ENCODE measurements at places on chromosomes 1 and 21.

DNA sequence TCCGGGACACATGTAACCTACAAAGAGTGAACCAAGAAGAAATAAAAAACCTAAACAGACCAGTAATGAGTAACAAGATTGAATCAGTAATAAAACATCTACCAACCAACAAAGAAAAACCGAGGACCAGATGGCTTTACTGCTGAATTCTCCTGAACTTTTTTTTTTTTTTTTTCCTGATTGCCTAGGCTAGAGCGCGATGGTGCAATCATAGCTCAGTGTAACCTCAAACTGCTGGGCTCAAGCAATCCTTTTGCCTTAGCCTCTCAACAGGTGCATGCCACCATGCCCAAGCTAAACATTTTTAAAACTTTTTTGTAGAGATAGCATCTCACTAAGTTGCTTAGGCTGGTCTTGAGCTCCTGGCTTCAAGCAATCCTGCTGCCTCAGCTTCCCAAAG is 11.2 kb upstream of the FGGY start:
- no peaks in the 10 kb centered on the region for H3K27me3 ChIP-seq
- no peak overlapping the region for H3K27ac ChIP-seq
- H3K4me3 ChIP-seq = no peak overlapping the region
- DNase-seq = no peak
- no peaks in the 10 kb centered on the region for H3K36me3 ChIP-seq

DNA sequence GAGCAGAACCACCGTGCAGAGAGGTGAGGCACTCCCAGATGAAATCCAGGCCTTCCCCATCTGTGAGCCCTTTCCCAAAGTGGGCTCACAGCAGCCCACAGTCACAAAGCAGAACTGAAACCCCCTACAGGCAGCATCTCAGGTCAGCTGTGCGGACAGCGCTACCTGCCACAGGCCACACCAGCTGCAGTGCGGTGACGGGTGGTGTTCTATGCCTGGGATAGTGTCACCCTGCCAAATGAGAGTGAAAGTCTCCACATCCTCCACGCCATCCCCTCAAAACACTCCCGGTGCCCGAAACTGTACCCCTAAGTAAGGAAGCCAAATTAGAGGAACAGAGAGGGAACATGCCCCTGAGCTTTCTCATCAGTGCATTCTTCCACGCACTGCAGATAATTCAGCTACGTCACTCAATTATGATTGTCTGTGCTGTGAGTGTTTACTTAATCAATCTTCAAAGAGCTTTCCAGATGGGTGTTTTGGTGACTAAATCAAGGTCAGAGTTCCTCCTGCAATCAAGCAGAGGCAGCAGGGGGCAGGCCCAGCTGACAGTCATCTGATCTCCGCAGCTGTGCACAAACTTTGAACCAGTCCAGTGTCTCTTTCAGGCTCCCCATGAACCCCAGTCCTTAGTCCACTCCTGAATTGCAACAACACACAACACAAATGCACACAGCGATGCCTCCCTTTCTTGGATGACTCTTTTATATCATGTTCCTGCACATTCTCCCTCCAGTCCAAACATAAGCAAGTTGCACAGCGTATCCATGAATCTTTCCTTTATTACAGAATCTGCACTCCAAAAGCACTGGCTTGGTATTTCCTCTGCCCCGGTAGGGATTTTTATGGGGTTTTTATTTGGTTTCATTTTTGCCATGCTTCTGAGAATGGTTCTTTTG is 150.0 kb downstream of the TOMM20 start:
- peaks cover 65% of the 10 kb centered on the region for H3K4me1 ChIP-seq
- peak overlapping the region; percentile 44 for H3K4me3 ChIP-seq
- peak overlapping the region; percentile 84 for H3K27ac ChIP-seq
- H3K36me3 ChIP-seq = no peaks in the 10 kb centered on the region
- no peaks in the 10 kb centered on the region for H3K27me3 ChIP-seq

GRCh38 chr1:63642901-63643300 is 49.7 kb downstream of the PGM1 start:
- no peak overlapping the region for H3K27ac ChIP-seq
- peaks cover 34% of the 10 kb centered on the region for H3K4me1 ChIP-seq
- H3K27me3 ChIP-seq = peaks cover 9% of the 10 kb centered on the region
- no peak overlapping the region for H3K4me3 ChIP-seq
- H3K36me3 ChIP-seq = peaks cover 31% of the 10 kb centered on the region
- DNase-seq = no peak

DNA sequence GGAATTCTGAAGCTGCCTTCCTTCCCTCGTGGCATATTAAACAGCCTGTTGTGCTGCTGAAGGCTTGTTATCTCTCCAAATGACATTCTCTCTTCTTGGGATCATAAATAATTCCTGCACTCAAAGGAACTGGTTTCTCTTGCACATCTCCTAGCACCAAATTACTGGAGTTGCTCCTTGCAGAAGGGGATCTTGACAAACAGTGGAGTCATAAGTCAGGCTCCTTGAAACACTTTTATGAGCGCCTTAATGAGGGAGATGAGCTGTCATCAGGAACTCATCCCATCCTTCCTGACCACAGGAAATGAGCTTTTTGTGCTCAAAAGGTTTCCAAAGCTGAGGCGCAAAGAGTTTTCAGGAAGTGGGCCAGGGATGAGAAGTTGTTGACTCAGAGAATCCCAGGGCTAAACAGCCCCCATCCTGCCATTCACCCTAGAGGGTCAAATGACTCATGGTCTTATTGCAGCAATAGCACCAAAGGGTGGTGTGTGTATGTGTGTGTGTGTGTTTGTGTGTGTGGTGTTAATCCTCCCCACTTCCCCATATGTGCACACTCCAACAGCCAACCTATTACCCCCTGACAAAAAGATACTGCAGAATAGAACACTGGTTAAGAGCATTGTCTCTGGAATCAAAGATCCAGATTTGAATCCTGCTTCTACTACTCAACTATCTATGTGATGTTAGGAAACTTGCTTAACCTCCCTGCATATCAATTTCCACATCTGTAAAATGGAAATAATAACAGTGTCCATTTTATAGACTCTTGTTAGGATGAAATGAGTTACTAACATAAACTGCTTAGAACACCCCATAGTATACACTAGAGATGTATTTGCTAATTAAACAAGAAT is 2.8 kb upstream of the PHC2 start:
- DNase-seq = no peak
- H3K4me3 ChIP-seq = no peak overlapping the region
- no peaks in the 10 kb centered on the region for H3K27me3 ChIP-seq
- H3K36me3 ChIP-seq = no peaks in the 10 kb centered on the region
- H3K4me1 ChIP-seq = peaks cover 38% of the 10 kb centered on the region

DNA sequence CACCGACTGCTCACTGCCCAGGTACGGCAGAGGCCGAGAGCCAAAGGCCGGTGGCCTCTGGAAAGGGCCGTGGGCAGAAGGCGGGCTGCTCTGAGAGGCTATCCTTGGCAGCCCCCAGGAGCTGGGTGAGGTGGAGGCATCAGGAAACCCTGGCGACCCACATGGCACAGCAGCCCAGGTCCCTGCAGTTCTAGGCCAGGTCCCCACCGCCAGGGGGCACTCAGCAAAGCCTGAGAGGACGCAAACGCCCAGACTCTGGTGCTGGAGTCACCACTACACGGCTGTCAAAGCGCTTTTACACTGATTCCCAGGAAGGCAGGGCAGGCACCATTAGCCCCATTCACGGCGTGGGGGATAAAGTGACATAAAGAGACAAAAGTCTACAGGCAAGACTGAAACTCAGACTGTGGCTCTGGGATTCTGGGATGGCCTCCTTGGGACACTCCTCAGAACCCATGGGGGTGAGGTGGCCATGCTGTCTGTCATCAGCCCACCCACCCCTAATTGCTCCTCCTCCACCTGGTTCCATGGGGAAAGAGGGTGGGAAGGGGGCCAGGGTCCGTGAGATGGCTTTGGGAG is 4.9 kb downstream of the PLEKHG5 start:
- peaks cover 4% of the 10 kb centered on the region for H3K27me3 ChIP-seq
- peak; percentile 92 for DNase-seq
- peaks cover 26% of the 10 kb centered on the region for H3K4me1 ChIP-seq
- peaks cover 5% of the 10 kb centered on the region for H3K36me3 ChIP-seq
- peak overlapping the region; percentile 81 for H3K4me3 ChIP-seq

- no peak overlapping the region for H3K27ac ChIP-seq
- H3K27me3 ChIP-seq = no peaks in the 10 kb centered on the region
- no peak for DNase-seq
- no peaks in the 10 kb centered on the region for H3K36me3 ChIP-seq
These were observed 65.9 kb upstream of the TIAM1 start for GRCh38 chr21:31409831-31410487.

GRCh38 chr21:38266732-38267131 is 9.9 kb downstream of the KCNJ15 start:
- peak overlapping the region; percentile 10 for H3K27ac ChIP-seq
- peaks cover 32% of the 10 kb centered on the region for H3K4me1 ChIP-seq

DNA sequence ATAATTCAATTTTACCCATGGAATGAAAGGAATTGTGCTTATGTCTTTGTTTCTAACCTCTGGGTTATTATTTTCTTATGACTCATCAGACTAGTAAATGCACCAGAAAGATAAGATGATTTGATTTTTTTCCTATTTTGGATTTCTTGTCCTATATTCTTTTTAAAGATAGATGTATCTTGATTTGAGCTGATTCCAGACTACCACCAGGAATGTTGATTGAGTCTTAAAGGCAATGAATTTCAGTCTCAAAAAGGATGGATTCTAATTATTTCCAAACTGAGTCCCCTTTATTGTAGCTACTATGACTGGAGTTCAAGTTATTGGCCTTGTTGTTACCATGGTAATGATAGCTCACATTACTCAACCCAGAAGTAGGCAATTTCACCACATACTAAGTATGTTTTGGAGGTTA is 95.8 kb upstream of the RGS4 start:
- H3K4me3 ChIP-seq = no peak overlapping the region
- H3K27ac ChIP-seq = no peak overlapping the region
- no peak for DNase-seq
- H3K27me3 ChIP-seq = no peaks in the 10 kb centered on the region
- no peaks in the 10 kb centered on the region for H3K36me3 ChIP-seq

DNA sequence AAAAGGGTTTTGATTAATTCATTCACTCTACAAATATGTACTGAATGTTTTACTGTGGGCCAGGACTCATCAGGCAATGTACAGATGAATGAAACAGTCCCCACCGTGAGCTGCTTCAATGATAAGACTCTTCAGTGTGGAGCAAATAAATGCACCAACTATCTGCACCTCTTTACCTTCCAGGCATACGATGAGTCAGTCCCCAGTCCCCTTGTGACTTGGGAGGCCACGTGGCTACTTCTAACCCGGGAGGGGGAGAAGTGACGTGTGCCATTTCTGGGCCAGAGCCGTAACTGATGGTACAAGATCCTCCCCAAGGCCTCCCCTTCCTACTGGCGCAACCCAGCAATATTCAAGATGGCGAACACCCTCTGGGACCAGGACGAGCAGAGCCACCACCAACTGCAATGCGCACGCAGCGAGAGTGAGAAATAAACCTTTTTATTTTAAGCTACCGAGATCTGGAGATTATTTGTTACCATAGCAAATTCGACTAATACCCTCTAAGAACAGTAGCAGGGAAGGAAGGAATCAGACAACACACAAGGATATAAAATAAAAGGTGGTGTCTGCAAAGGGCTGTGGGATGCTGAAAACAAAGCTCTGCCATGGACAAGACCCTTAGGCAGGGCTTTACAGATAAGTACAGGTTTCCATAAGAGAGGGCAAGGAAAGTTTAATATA is 74.5 kb downstream of the NPHP4 start:
- H3K27me3 ChIP-seq = no peaks in the 10 kb centered on the region
- peak; percentile 43 for DNase-seq
- H3K36me3 ChIP-seq = peaks cover 12% of the 10 kb centered on the region

DNA sequence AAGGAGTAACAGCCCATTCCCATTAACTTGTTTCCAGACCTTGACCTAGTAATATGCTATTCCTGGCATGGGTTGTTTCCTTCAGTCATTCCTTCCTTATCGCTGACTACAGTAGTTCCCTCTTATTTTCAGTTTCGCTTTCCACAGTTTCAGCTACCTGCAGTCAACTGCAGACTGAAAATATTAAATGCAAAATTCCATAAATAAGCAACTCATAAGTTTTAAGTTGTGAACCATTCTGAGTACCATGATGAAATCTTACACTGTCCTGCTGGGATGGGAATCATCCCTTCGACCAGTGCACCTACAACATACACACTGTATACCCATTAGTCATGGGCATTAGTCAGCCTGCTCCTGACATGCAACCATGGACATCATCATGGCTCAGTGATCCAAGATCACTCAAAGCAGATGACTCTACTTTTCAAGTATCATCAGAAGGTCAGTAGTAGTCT is 66.7 kb downstream of the CCDC30 start:
- peaks cover 5% of the 10 kb centered on the region for H3K4me1 ChIP-seq
- no peak for DNase-seq
- peak overlapping the region; percentile 35 for H3K27ac ChIP-seq
- no peaks in the 10 kb centered on the region for H3K27me3 ChIP-seq
- H3K36me3 ChIP-seq = peaks cover 3% of the 10 kb centered on the region
